ENCODE measurements at places on chromosomes 6 and 20.

DNA sequence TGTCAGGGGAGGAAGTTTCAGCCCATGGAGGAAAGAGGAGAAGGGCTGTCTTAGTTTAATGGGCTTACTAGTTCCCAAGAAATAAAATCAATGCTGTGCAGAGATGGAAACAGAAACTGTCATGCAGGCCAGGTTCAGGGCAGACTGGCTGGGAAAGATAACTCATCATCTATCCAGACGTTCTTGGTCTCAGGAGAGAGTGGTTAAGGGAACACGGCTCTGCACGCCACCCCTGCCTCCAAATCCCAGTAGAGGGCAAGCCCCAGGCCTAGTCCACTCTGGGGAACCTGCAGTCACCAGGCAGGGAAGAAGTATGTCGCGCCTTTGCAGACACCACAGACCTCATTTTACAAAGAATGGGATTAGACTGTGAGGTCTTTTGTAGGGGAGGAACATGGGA, 12.5 kb downstream of the ALDH8A1 start:
- DNase-seq = no peak

DNA sequence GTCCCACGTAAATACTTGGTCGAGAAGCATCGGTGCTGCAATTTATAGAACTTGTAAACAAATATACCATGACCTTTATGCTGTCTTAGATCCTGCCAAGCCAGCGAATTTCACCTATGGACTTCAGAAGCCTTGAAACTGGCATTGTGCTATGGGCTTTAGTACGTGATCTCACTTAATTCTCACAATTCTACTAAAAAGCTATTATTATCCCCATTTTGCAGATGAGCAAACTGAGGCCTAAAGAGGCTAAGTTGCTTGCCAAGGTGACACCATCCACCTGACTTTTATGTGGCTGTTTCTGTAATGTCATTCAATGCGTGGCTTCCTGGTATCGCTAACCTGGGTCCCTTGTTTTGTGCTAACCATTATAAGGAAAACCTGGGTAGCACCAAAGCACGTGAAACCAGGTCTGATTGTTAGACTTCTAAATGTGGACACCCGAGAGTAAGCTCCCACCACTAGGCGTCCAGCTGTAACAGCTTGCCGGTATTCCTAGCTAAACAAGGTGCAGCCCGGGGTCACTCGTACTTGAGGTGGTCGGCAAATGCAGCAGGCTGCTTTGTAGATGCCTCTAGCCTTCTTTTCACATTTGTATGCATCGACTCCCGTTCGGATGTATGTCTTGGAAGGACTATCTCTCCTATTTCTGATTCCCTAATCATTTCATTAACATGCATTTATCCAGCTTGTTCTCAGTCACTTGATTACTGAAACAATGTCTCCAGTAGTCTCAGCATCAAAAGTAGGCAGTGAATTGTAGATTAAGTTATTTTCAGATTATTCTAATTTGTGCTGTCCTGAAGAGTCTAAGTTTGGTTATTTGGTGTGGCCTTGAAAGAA, 1.1 kb downstream of the SYNJ2 start:
- no peak for DNase-seq

DNA sequence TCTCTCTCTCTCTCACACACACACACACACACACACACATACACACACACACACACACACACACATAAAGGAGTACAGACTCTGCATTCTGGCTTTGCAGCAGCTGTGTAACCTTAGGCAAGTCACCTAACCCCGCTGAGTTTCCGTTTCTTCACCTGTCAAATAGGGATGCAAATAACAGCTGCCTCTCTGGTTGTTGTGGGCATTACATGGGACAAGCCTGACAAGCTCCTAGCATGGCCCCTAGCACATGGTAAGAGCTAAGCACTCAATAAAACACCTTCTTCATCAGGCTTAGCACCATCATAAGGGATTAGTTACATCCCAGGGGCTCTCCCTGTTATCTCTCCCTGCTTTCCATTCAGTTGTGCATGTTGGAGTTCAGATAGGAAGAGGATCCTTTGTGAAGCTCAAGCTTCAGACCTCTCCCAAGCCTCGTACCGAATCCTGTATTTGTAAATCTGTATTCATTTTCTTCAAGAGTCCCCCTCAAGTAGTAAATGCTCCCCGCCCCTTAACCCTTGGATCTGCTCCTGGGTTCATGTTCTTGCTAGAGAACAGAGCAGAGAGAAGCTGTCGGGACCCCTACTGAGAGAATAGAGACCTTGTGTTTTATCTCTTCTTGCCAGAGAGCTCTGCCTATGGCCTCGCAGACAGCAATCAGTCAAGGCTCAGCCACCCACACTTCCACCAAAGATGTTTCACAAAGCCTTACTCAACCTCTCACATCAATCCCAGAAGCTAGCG, 2.2 kb downstream of the SLC13A3 start:
- DNase-seq = no peak

- no peak for DNase-seq
Observed at GRCh38 chr20:36812594-36813463, 39.3 kb upstream of the DSN1 start.

DNA sequence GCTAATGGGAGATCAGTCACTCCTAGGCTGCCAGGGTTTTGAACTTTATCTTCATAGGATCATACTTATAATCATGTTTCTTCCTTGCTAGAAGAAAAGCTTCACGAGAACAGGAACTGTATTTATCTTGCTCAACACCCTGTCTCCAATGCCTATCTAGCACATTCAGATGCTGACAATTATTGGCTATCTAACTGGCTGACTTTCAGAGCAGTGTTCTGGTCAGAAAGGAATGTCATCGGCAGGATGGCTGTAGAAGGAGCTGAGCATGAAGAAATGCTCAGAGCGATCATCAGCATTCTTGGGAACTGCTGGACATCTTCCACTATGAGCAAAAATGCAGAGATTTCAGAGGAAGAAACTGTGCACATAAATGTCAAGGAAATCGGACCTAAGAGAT, 628.0 kb upstream of the NRSN1 start:
- DNase-seq = no peak

GRCh38 chr20:2871661-2872458, 1.4 kb upstream of the PTPRA start:
- DNase-seq = no peak

- DNase-seq = no peak
Observed at GRCh38 chr6:15533379-15534026, 129.3 kb downstream of the DTNBP1 start.

DNA sequence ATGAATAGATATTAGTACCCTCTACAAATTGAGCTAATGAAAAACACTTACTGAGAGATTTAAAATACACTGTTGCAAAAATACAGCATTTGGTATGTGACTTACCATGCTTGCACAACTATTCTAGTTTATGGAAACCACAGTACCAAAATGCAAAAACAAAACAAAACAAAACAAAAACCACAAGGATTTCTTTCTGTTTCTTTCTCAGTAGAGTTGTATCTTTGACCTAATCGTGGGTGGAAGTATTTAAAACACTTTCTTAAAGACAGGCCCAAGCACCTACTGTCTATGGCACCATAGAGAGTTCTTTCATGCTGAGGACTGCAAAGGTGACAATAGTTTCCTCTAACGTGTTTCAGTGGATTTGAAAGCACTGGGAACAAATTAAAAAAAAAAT, 95.3 kb upstream of the C6orf118 start:
- DNase-seq = no peak

- no peak for DNase-seq
Observed at GRCh38 chr20:10259166-10259565, 40.5 kb downstream of the SNAP25 start.

GRCh38 chr6:148835920-148836441, 89.2 kb downstream of the UST start:
- DNase-seq = peak; percentile 31

DNA sequence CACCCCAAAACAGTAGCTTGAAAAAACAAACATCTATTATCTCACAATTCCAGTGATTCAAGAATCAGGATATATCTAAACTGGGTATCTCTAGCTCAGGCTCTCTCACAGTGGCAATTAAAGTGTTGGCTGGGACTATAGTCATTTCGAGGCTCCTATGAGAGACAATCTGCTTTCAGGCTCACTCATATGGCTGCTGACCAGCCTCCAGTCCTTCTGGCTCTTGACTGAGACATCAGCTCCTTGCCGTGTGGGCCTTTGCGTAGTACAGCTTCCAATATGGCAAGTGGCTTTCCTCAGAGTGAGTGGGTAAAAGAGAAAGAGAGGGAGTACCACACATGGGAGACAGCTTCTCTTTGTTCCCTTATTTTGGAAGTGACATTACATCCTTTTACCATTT, 327.2 kb downstream of the CENPW start:
- DNase-seq = no peak

- DNase-seq = peak; percentile 19
Observed at GRCh38 chr6:29653452-29654038, 3.3 kb upstream of the MOG start.

DNA sequence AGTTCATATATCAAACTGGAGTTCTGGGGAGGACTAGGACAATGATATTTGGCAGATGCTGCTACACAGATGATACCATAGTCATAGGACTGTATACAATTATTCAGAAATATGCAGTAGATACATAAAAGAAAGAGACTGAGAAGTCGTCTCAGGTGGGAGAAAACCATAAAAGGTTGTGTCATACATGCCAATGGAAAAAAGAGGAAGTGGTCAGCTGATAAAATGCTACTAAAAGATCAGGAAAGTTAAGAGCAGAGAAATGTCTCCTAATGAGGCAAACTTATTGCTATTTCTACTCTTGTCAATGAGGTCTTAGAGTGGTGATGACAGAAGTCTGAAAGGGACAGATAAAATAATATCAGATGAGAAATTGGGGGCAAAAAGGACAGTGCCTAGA, 407.6 kb downstream of the COL12A1 start:
- DNase-seq = no peak

DNA sequence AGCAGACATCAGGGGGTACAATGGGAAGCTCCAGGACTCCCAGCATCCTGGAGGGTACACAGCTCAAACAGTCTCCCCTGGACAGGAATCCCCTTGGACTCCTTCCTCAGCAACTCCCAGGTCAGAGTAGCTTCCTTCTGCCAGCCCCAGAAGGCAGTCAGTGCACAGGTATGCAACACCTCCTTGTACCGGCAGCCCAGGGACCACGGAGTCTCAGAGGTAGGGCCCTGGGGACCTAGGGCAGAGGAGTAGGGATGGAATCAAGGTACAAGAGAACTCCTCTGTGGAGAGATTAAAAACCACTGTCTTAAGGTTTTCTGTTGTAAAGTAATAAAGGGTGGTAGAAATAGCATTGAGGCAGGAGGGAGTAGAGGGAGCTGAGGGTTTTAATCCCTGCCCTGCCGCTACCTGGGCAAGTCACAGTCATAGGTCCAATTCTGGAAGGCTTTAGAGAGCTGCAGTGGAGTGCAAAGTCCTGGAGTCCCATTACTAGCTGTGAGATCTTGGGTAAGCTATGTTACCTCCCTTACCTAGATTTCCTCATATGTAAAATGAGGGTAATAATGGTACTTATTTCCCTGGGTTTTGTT, 7.5 kb downstream of the TP53TG5 start:
- DNase-seq = no peak

- DNase-seq = no peak
Observed at GRCh38 chr6:25649611-25650010, 2.4 kb upstream of the SCGN start.

DNA sequence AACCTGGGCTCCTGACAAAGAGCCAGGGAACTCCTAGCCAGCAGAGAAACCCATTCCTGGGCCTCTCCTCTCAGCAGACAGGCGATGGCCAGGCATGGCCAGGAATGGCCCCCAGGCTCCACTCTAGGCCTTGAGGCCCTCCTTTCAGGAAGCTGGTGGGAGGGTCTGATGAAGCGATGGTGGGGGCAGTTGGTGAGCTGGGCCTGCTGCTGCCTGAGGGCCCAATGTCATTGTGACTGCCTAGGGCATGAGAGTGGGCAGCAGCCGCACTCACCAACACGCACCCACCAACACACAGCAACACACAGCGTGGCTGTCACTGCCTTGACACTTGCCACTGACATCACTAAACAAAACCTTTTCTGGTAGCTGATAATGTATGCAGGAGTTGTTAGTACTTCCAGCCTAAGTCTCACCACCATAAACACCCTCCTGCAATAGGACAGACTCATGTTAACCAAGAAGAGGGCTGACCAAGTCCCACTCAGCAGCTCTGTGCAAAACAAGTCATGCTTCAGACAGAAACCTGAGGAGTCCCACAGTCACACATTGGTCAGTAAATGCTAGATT, 69.3 kb downstream of the ABHD12 start:
- DNase-seq = no peak

- DNase-seq = no peak
Observed at GRCh38 chr6:84739866-84740208, 24.6 kb downstream of the TBX18 start.

DNA sequence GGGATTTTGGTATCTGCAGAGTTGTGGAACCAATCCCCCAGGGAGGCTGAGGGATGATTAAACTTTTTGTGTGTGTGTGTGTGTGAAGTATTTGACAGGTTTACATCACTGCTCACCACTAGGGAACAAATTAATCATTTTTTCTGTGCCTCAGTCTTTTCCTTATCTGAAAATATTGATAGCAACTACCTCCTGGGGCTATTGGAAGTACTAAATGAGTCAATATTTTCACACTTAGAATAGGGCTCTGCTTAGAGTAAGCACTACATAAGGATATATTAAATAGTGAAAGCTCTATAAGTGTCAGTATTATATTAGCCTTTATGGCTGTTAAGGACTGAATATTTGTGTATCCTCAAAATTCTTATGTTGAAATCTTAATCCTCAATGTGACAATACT, 155.2 kb upstream of the UST start:
- no peak for DNase-seq

GRCh38 chr20:63133481-63134091, 82.3 kb downstream of the YTHDF1 start:
- no peak for DNase-seq

- DNase-seq = no peak
Observed at GRCh38 chr6:157169656-157170055, 153.7 kb downstream of the TMEM242 start.

GRCh38 chr6:145112711-145113148, 622.6 kb downstream of the EPM2A start:
- no peak for DNase-seq

DNA sequence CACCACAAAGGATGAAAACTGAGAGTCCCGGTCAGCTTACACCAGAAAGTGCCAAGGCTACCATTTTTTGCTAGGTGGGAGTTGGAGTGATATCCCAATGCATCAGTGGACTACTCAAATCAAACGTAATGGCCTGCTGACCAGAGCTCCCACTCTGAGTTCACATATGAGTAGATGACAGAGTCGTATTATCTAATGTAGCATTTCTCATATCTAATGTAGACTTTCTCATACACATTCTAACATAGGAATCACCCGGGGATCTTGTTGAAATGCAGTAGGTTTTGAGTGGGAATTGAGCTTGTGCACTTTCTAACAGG, 38.4 kb upstream of the FUCA2 start:
- no peak for DNase-seq

DNA sequence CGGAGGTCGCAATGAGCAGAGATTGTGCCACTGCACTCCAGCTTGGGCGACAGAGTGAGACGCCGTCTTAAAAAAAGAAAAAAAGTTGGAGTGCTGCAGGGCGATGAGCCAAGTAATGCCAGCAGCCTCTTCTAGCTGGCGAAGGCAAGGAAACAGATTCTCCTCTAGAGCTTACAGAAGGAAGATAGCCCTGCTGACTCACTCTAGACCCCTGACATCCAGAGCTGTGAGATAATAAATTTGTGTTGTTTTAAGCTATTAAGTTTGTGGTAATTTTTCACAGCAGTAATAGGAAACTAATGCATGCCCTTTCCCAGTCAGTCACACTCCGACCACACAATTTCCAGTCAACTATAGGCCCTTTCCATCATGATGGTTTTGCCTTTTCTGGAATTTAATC, 16.4 kb downstream of the PRSS16 start:
- DNase-seq = no peak

- DNase-seq = no peak
Observed at GRCh38 chr6:85355816-85356215, 94.1 kb upstream of the NT5E start.

GRCh38 chr6:91087908-91088307, 501.0 kb upstream of the MAP3K7 start:
- no peak for DNase-seq

Data from stimulated activated CD4-positive, alpha-beta T cell treated with anti-CD3 and anti-CD28 coated beads, TNF-alpha, amount 100 ng/mL, for 24 hours (primary cell).